ENCODE measurements at places on chromosomes 16 and 17. TPM values are rescaled to one million over a fixed set of nuclear protein-coding genes. Genes with fewer than 3 reads are reported as not detected.

The ACOX1 gene
- 52.4 TPM for total RNA-seq

The ATP1B2 gene
- not detected for total RNA-seq

The TEX19 gene
- not detected for total RNA-seq

The GLIS2 gene
- 1.7 TPM for total RNA-seq

The TSR1 gene
- total RNA-seq: 100 TPM

The FBXW10B gene
- under 0.01 TPM for total RNA-seq

The PRDM7 gene
- total RNA-seq: not detected

All from regular cardiac myocyte (primary cell).